DND-41 (cell line): ENCODE measurements at places on chromosomes 7 and 10.

- no peak for DNase-seq
Observed at GRCh38 chr7:128167042-128167701, 73.9 kb upstream of the LEP start.

DNA sequence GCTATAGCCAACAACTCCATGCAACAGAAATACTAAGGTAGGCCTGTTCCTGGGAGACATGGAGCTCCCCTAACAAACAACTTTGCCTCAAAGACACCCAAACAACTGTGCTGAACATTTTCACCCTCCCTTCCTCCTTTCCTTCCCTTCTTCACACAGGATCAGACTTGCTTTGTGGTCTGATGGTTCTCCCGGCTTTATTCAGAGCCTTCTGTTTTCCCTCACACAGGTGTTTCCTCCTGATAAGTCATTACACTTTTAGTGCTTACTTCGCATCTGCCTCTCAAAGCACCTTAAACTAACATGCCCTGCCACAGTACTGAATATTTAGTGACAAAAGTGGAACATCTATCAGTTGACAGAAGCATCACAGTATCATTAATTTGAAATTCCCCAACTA, 56.3 kb upstream of the YAE1 start:
- peak; percentile 46 for DNase-seq

DNA sequence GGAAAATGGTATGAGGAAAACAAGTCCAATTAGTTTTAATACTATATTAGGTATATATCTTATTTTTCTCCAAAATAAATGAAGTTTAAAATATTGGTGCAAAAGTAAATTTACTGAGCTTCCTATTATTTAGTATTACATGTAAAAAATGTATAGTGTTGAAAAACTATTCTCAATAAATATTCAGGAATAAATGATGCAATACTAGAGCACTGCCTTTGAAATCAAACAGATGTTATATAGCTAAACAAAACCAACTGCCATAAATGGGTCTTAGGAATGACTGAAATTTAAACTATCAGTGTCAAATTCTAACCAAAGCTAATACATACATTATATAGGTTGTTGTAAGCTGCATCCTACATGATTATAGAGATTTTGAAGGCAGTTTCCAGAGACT, 1434.0 kb upstream of the LRRTM3 start:
- no peak for DNase-seq

GRCh38 chr7:141874787-141875186, 33.5 kb upstream of the PRSS37 start:
- no peak for DNase-seq

DNA sequence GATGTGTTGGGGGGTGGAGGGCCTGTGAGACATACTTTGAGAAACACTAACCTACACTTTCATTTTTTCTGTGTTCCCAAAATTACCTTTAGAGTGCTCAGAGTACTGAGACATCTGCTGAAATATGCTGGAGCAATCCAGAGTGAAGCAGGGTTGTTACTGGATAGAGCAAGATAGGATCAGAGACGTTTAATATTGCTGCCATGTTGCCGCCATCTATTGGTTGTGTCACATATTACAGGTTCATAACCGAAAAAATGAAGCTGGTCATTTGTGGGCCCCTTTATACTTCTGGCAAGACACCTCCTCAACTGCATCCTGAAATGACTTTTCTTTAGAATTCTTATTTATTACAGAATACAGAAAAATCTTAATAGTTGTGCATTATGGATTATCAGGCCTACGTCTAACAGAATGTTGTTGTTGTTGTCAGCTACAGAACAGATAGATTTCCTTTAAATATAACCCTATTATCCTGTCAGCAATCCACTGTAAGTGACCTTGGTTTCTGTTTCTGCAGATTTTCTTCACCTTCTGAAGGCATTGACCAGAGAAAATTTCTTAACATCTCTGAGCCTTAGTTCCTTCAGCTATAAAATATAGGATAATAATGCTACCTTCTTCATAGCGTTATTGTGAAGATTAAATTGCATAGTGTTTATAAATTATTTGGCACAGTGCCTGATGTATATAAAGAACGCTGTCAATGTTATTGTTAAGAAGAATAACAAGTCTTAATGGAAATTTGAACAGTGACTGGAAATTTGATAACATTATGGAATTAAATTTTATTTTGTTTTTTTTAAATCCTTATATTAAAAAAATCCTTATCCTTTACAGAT, 16.2 kb upstream of the DLD start:
- DNase-seq: peak; percentile 51

- DNase-seq: peak; percentile 27
Observed at GRCh38 chr10:124709861-124710260, 34.3 kb downstream of the FAM53B start.

DNA sequence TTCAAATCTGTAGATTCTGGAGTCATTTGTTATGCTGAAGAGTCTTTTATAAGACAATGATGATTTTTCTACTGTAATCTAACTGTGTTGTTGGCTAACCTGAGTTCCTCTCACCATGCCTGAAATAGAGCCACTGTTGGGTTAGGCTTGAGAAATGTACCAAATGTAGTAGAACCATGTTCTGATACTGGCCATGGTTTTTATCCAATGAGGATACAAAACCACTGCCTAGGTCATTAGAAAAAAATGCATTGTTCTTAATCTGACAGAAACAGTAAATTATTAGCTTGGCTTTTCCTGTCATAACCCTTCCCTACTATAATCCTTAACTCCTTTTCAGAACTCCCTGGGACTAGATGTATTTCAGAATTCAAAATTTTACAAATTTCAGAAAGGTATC, 86.6 kb downstream of the RAPGEF5 start:
- no peak for DNase-seq

DNA sequence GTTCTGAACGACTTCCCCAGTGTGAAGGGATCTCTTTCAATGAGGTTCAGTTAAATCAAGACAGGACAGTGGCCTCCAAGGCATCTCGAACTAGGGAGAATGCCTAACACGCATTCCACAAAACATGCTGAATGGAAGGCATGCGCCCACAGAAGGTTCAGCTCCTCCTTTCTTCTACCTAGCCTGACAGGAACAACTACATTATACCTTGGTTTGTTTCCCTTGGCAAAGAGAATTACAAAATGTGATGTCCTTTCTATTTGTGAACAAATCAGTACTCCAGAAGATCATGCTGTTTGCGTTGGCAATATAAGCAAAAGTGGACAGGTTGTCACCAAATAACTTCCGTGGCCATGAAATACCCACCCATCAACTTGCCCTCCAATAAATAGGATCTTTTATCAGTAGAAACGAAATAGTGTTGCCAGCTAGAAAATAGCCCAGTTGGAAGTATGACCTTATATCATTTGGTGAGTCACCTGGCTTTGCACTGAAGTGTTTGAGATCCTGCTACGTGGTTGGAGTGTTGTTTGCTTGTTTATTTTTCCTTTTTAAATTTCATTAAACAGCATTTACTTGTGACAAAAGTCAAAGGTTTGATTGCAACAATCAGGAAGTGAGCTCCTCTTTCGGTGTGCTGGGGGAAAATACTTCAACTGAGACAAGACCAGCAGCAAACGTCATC, 117.0 kb upstream of the FAM204A start:
- no peak for DNase-seq

- no peak for DNase-seq
Observed at GRCh38 chr10:49688261-49688846, 8.9 kb downstream of the C10orf53 start.

DNA sequence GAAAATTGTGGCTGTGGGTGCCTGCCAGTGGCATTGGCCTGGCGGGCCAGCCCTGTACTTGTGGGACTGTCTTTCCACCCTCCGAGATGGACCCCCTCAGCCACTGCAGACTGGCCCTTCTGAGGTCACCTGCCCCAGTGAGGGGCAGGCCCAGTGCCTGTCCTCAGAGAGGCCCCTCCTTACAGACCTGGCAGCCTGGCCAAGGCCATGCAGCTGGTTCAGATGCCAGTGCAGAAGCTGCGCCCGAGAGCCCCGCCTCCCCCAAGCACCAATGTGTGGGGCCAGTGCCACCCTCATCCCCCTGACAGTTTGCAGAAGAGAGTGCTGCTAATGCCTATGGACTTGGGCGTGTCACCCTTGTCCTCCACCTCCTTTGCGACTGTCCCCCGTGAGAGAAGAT, 10.0 kb downstream of the ZNF316 start:
- DNase-seq: no peak

DNA sequence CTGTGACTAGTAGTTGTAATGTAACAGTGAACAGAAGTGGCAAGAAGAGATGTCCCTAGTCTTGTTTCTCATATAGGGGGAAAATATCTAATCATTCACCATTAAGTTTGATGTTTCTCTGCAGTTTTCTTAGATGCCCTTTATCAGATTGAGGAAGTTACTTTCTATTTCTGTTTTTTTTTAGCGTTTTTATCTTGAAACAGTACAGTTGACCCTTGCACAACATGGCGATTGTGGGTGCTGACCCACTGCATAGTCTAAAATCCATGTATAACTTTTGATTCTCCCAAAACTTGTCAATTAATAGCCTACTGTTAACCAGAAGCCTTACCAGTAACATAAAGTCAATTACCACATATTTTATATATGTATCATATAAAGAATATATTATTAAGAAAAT, 192.0 kb downstream of the ADK start:
- DNase-seq: no peak

DNA sequence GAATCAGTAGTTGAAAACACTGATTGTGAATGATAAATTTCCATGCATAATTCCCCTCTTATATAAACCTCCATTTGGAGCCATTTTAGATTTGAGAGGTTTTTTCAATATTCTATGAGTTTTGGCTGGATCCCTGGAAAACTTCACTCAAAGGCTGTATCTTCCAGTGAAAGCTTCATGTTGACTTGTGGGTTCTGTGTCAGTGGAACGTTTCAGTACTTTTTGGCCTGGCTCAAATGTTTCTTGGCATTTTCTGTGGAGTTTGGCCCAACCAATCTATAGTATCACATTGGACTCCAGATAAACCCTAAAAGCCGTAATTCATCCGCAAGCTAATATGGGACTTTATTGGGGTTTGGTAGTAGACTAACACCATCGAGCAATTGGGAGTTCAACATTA, 172.6 kb upstream of the PRPS1L1 start:
- DNase-seq: no peak

- no peak for DNase-seq
Observed at GRCh38 chr10:86064219-86064618, 302.4 kb downstream of the GRID1 start.

- DNase-seq: peak; percentile 49
Observed at GRCh38 chr10:12194752-12195271, 879 bp downstream of the NUDT5 start.

GRCh38 chr10:70458329-70459060, 17.0 kb upstream of the NODAL start:
- no peak for DNase-seq

DNA sequence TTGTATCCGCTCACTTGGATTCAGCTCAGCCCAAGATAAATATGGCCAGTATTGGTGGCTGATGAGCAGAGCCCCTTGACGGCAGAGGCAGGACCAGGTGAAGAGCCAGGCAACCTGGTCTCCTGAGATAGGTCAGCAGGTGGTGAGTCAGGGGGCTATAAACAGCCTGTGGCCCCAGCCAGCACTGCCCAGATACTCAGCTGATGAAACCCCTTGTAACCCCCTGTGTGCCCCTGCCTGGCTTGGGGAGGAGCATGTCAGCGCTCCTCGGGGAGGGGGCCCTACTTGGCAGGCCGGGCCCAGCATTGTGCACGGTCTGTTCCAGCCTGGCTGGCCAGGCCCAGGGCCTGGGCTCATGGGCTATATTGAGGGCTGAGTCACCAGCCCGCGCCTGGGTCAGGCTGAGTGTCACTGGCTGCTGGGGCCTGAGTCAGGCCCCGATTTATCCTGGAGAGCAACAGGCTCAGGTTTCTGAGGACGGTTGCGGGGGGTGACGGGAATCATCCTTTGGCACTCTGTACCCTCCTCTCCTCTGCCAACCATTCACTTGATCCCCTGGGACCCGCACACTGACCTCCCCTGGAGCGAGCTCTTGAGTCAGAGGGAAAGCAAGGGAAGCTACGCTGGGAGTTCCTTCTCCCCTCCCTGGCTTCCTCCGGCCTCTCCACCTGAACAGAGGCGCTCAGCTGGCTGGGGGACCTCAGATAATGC, 2.8 kb upstream of the FLNC start:
- no peak for DNase-seq

DNA sequence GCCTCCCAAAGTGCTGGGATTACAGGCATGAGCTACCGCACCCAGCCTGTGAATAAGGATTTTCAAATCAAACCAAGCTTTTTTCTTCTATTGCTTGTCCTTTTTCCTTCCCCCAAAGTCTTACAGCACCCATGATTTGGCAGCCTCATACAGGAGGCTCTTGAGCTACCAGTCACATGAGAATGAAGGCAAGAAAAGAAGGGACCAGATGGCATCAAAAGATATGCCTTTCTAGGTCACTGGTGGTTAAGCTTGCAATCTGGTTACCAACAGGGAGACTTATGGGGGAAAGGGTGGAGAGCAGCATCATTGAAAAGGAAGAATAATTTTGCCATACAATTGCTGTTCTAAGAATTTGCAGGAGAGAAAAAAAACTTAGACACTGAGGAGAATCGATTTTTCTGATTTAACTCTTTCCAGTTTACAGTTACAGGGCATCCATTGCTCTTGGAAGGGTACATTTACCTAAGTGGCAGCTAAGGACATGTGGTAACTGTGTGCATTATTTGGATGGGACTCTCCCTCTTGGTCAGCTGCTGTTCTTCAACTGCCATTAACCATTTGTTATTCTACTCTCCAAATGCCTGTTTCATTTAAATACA, 29.5 kb downstream of the SMNDC1 start:
- DNase-seq: no peak
